Omental fat pad (tissue), 4 donors: ENCODE measurements at places on chromosomes 7 and 10.

DNA sequence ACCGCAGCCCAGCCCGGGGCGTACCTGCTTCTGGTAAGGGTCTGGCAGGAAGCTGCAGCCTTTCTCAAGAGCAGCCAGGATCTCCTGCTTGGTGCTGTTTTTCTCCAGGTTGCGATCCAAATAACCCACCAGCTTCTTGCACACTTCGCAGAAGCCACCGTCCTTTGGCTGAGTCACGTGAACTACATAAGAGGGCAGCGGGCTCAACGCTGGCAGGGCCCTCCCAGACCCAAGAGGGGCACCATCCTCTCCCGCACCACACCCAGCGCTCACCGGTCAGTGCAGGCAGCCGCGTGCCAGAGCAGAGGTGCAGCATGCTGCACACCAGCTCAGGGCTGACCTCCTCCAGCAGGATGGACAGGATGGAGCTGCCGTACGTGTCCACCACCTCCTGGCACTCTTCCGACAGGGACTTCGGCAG lies 31.6 kb downstream of the PSAP start:
- no peak for DNase-seq

GRCh38 chr7:118590107-118590506 lies 365.6 kb downstream of the ANKRD7 start:
- no peak for DNase-seq

- no peak for DNase-seq
Measured at GRCh38 chr10:101292194-101293006, 61.6 kb upstream of the BTRC start.

DNA sequence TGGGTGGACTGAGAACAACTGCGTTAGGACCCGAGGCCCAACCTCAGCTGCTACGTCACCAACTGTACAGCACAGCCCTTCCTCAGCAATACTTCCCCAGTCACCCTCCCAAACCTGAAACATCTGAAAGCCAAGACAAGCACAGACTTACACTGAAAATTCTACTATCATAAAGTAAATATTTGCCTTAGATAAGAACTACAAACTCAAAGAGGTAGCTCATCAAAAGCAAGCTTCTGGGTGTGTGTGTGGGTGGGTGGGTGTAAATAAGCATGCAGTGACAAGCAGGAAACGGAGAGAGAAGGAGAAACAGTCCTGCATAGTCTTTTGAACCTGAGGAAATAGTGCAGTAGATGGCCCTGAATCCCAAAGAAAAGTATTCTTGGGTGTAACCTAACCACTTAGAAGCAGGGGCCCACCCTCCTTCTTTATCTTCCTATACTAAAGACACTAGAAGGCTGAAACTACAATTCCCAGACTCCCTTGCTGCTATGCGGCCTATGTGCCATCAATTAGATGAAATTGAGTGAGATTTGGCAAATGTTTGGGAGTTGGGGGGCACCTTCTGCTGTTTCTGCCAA lies 18.7 kb downstream of the SLC25A13 start:
- no peak for DNase-seq

- no peak for DNase-seq
Measured at GRCh38 chr7:97145068-97145467, 27.6 kb downstream of the SDHAF3 start.

DNA sequence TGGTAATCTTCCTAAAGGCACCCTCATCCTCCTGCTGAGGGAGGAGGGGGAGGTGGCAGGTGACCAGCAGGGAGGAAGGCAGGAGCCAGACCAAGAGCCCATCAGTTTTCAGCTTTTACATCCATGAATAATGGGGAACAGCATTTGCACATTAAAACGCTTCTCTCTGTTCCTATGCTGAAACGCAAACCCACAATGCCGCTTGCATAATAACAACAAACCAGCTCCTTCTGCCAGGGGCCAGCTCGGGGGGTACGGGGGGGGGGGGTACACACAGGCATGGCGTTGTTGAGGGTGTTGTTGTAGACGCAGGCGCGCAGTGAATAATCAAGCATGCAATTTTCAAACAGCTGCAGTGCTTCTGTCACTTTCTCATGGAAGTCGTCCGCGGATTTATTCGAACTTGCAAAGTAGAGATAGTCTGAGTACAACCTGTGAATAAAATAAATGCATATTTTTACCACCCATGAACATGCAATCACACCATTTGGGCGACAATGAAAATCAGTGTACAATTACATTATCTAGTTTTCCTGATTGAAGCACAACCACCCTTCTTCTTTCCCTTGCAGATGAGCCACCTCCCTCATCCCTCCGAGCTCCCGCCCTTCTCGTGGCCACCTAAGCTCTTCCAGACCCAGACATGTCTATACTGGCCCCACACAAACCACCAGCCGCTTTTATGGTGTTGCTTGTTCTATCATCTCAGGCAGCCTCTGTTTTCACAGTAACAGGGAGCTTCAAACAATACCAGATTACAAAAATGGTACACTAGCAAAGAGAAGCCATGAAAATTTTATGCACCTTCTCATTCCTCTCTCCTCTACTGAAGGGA lies 72.2 kb downstream of the CHST15 start:
- DNase-seq: no peak

GRCh38 chr10:81450651-81451050 lies 424.3 kb upstream of the NRG3 start:
- no peak for DNase-seq

DNA sequence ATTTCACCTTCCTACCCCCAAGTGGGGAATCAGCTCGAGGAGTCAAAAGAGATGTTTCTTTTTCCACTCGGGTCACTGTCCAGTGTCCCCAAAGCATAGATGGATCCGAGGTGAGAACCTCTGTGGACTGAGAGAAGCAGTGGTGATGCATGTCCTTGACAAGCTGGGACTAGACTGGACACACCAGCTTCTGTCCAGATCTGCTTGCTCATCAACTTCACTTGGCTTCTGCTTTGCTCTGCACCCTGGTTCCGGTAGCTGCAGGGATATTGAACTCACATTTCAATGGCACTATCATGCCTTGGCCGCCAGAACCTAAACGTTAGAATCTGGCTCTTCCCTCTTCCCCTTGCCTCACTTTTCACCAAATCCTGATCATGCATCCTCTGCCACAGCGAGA lies 50.3 kb upstream of the CXCL12 start:
- DNase-seq: no peak

DNA sequence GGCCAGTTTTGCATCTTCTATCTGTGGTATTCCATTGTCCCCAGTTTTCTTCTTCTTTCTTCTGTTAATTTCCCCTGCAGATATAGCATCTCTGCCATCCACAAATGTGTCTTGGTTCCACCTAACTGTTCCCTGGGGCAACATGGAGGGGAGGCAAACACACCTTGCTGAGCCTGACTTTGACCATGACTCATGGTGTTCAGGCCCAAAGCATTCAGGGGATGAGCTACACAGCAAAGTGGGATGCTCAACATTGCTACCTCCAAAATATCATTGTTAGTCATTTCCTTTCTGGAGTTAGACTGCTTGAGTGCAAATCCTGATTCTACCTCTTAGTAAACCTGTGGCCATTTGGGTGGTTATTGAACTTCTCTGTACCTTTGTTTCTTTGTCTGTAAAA lies 542.7 kb downstream of the LRMDA start:
- no peak for DNase-seq

DNA sequence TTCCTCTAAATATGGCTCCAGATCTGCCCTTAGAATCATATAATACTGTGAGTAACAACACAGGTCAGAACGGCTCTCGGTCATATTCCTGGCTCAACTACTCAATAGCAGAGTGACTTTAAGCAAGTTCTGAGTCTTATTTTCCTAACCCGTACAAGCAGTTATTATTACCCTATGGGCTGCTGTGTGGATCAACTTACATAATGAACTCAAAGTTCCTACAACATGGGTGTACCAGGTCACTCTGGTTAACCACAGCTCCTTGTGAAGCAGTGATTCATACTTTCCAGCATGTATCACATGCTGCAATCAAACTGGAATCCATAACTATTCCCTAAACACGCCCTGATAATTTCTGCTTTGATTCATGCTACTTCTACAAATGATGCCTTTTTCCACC lies 107.3 kb downstream of the LRRN3 start:
- no peak for DNase-seq

- no peak for DNase-seq
Measured at GRCh38 chr7:20494566-20494965, 120.9 kb upstream of the ABCB5 start.

DNA sequence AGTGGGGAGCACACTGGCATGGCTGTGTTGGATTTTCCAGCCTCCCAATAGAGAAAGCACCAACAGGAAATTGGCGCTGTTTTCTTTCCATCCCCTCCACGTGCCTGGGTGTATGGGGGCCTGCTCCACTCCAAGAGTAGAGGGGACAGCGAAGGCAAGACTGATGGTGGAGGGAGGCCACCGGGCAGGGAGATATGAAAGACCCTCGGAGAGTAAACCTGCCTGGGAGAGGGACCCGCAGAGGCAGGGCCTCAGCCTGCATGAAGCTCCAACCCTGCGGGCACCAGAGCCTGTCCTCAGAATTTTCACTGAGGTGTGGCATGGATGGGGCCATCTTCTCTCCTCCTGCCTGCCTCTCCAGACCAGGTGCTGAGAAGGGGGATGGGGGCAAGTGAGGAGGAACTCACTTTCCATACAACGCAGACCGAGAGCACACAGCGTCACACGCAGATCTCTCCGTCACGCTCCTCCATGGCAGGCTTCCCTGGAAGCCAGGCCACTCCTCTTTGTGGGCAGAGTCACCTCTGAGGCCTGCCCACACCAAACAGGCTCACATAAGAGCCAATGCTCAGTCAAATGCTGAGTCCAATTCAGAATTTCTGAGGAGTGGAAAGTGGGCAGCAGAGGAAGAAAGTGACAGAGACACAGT lies 18.8 kb downstream of the ANXA11 start:
- no peak for DNase-seq

GRCh38 chr10:55203319-55203718 lies 402.3 kb upstream of the PCDH15 start:
- DNase-seq: no peak

- no peak for DNase-seq
Measured at GRCh38 chr7:129368389-129368986, 65.7 kb upstream of the STRIP2 start.

GRCh38 chr10:29535778-29536453 lies 98.9 kb downstream of the SVIL start:
- no peak for DNase-seq

DNA sequence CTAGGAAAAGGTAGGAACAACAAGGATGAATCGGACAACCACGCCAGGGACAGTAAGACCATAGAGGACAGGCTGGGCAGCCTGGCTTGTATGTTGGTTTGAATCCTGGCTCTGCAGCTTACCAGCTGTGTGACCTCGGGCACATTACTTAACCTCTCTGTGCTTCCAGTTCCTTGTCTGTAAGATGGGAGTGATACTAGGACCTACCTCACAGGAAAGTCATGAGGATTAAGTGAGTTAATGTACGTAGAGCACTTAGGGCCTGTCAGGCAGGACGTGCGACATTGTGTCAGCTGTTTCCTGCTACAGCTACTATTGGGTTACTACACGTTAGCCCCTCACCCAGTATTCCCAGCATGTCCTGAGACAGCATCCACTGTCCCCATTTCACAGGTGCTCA lies 32.1 kb downstream of the PLAC9 start:
- DNase-seq: no peak

DNA sequence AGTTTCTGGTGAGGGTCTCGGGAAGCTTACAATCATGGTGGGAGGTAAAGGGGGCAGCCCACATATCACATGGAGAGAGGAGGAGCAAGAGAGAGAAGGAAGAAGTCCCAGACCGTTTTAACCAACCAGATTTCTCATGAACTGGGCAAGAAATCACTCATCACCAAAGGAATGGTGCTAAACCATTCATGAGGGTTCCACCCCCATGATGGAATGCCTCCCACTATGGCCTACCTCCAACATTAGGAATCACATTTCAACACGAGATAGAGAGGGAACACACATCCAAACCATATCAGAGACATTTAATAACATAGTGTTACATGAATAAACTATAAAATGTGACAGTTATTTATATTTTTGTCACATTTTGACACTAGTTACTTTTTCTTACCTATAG lies 214.8 kb upstream of the MAGI2 start:
- DNase-seq: no peak

DNA sequence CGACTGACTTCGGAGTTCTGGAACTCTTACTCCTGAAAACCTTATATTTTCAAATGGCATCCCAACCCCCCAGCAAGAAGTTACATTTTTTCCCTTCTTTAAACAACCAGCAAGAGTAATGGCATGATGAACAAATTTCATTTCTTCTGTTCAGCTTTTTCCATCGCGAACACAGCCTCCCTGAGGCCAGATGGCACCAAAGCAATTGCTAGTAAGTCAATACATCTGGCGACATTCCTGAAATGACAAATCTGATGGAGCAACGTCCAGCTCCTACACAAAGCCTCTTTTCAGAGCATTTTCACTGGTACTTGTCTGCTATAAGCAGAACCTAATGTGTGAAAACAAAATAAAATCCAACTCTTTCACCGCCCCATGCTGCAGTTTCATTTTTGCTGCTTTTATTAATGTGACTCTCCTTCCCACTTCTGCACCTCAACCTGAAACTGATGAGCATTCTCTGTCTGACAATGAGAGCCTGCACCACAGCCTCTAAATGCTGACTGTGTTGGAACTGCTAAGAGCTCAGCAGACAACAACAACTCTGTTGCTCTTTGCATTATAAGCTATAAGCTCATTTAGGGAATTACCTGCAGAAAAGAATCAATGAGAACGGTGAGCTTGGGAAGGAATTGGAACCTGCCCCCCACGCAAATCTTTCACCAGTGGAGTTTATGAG lies 229.8 kb downstream of the FGFR2 start:
- no peak for DNase-seq

DNA sequence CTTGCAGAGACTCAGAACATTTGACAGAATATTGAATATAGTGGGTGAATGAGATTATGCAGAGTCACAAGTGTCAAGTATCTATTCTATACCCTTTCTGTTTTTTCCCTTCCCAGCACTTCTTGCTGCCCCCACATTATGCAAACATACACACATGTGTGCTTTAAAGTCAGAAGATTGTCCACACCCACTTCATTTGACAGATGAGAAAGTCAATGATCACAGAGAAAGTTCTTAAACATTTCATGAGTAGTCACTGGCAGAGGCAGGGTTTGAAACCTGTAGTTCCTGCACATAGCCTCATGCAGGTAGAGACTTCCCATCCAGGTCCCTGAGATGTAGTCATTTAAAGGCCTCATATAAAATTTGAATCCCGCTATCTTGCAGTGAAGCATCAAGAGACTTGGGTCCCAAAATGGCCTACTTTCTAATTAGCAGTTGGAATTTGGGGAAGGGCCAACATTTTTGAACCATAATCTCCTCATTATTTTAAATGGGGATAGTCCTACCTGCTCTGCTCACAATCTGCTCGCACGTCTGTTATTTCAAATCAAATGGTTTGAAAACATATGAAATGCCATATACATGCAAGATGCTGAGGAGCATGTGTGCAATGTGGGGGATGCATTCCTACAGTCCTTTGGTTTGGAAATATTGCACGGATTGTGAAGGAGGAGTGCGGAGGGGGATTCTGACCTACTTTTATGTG lies 217.8 kb downstream of the STK31 start:
- no peak for DNase-seq

DNA sequence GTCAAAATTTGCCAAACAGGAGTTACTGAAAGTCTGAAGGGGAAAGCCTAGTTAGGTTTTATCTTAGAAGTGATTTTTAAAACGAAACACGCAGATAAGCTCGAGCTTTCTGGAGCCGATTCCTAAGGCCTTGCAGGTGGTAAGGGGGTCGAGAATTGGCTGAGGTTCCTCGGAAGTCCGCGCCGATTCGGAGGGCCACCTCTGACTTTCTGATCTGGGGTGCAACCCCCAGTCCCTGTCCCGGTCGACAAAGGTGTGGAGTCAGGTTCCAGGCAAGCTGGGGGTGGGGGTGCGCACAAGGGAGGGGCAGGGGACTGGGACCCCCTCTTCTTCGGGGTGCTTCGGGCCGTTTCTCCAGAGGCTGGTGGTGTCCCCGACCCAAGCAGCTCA lies 701 bp upstream of the CUL1 start:
- DNase-seq: no peak
